A673 (cell line): ENCODE measurements at places on chromosomes 12 and 14. TPM values are rescaled to one million over a fixed set of nuclear protein-coding genes. Genes with fewer than 3 reads are reported as not detected.

The NTF3 gene
- total RNA-seq: not detected in 2 replicates

The POTEM gene
- not detected in 2 replicates for total RNA-seq

The SAMD15 gene
- 2.4 and 2.9 TPM in 2 replicates for total RNA-seq

The SYNDIG1L gene
- total RNA-seq: not detected in 2 replicates

The TSPAN9 gene
- total RNA-seq: 35.5 and 41.9 TPM in 2 replicates

The FGD4 gene
- 21.5 and 22.6 TPM in 2 replicates for total RNA-seq

The NEUROD4 gene
- not detected in 2 replicates for total RNA-seq

The DLK1 gene
- not detected in 2 replicates for total RNA-seq

The OTX2 gene
- 129 and 147 TPM in 2 replicates for total RNA-seq

The GATC gene
- total RNA-seq: 40.2 and 42.4 TPM in 2 replicates
